ENCODE measurements at places on chromosomes 13 and 19. TPM values are rescaled to one million over a fixed set of nuclear protein-coding genes. Genes with fewer than 3 reads are reported as not detected.

DNA sequence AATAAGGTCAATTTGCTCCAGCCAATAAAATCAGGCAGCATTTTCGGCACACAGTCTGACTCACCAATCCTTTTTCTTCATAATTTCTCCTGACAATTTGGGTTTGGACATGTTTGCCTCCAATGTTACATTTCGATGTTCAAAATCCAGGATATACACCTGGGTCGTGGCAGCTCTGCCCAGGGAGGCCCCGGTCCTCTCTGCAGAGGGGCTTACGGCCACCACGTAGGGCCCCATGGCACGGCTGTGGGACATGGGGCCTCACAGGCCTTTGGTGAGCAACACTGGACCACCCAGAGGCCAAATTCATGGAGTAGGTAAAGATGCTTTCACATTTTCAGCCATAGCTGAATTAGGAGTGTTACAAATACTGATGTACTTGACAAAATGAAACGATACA, 25.4 kb downstream of the IRS2 start:
- no peak for DNase-seq
- no peak overlapping the region for H3K4me3 ChIP-seq
- peaks cover 10% of the 10 kb centered on the region for H3K4me1 ChIP-seq

- H3K36me3 ChIP-seq: no peaks in the 10 kb centered on the region
- H3K27me3 ChIP-seq: no peaks in the 10 kb centered on the region
- no peak overlapping the region for H3K27ac ChIP-seq
- no peaks in the 10 kb centered on the region for H3K4me1 ChIP-seq
Observed at GRCh38 chr13:39326469-39327171, 276.4 kb downstream of the LHFPL6 start.

DNA sequence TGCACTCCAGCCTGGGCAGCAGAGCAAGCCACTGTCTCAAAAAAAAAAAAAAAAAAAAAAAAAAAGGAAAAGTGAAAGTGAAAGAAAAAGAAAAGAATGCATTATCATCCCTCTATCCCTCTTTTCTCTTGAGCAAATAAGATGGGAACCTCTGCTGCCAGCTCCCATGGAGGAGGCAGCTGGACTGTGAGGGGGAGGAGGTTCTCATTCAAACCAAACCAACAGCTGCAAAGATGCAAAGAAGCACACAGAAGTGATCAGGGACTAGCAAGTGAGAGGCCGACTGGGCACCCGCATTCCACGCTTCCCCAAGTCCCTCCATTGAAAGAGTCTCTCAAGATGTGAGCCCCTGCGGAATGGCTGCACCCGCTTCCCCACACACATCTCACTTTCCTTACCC, 63.5 kb downstream of the TSHZ3 start:
- no peaks in the 10 kb centered on the region for H3K36me3 ChIP-seq
- H3K4me3 ChIP-seq: no peak overlapping the region
- no peaks in the 10 kb centered on the region for H3K4me1 ChIP-seq
- DNase-seq: no peak
- H3K27ac ChIP-seq: no peak overlapping the region

DNA sequence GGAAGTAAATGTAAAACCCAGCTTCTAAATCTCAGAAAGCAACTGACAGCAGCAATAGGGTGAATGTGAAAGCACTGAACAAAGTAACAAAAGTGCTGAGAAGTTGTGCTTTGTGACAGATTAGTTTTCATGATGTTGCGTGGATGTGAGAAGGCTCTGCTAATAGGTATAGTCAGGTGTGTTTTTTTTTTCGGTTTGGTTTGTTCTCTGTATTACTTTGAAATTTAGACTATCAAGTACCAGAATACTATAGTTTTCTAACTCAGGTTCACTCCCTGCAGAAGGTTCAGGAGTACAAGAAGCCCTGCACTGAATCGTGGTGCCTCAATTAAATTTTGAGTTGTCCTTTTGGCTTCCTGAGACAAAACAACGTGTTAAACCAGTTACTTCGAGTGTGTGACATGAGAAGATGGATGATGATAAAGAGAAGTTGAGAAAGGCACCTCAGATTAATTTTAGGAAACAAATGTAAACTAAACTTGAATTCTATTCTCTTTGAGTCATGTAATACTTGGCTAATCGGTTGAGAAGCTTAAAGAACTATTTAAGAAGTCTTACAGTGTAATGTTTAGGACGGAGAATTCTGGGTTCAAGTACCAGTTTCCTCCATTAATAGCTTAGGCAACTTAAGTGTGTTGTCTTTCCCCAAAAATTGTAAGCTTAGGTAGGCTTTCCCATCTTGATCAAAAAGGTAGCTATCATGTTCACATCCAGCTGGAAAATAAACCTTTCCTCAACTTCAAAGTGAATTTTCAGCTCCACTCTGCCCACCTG, 10.3 kb downstream of the MIR17HG start:
- peaks cover 12% of the 10 kb centered on the region for H3K36me3 ChIP-seq
- no peaks in the 10 kb centered on the region for H3K27me3 ChIP-seq
- no peak overlapping the region for H3K4me3 ChIP-seq
- H3K27ac ChIP-seq: no peak overlapping the region

Gene LRRC4B
- total RNA-seq: not detected

Gene DNM2
- 165 TPM for total RNA-seq

Gene KRTDAP
- total RNA-seq: not detected

Gene IGLON5
- total RNA-seq: 0.09 TPM

DNA sequence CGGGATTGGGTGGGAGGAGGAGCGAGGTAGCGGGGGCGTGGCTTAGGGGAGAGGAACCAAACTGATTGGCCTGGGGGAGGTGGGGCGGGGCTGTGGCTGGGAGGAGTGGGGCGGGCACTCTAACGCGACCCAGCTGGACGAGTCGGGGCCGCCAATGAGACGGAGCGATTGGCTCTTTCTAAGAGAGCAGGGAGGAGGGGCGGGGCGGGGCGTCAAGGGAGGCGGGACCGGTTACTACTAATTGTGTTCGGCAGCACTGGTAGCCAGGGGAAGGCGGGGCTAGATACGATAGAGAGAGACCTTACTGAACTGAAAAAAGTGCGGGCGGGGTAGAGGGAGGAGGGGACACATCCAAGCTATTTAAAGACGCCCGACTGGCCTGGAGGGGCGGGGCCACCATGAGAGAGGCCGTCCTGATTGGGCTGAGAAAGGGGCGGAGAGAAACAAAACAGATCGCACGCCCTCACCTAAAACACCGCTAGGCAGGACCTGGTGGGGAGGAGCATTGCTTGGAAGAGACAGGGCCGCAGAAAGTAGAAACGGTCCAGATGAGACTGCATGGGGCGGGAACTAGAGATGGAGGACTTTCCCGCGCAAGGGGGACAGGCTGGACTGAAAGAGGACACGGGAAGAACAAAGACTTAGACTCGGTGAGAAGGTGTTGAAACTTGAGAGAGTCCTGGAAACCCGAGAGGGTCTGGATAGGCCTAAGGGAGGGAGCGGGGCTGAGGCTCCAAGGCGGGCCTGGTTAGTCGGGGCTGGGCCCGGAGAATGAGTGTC, at the start of gene KCNC3:
KCNC3 (minus strand) TSS at position 232 of the 780 bp plus-strand sequence. CDS start 295 bp downstream, outside the sequence.
- peak; percentile 75 for DNase-seq
- H3K27me3 ChIP-seq: peaks cover 52% of the 10 kb centered on the region

- no peak overlapping the region for H3K27ac ChIP-seq
- no peak for DNase-seq
- H3K4me1 ChIP-seq: peaks cover 22% of the 10 kb centered on the region
- no peaks in the 10 kb centered on the region for H3K27me3 ChIP-seq
Observed at GRCh38 chr19:48206397-48207093, 36.1 kb downstream of the ZSWIM9 start.
